Liver (tissue), 10 donors: ENCODE measurements at places on chromosomes 16 and 17. TPM values are rescaled to one million over a fixed set of nuclear protein-coding genes. Genes with fewer than 3 reads are reported as not detected.

GRCh38 chr17:68199837-68200688, 47.8 kb upstream of the AMZ2 start:
- no peak for DNase-seq

GGT6 gene
- polyA plus RNA-seq, result 0.43 TPM

SETD6 gene
- 9.2 TPM for polyA plus RNA-seq

CA7 gene
- not detected for polyA plus RNA-seq

TMED6 gene
- polyA plus RNA-seq, result 0.18 TPM

DNA sequence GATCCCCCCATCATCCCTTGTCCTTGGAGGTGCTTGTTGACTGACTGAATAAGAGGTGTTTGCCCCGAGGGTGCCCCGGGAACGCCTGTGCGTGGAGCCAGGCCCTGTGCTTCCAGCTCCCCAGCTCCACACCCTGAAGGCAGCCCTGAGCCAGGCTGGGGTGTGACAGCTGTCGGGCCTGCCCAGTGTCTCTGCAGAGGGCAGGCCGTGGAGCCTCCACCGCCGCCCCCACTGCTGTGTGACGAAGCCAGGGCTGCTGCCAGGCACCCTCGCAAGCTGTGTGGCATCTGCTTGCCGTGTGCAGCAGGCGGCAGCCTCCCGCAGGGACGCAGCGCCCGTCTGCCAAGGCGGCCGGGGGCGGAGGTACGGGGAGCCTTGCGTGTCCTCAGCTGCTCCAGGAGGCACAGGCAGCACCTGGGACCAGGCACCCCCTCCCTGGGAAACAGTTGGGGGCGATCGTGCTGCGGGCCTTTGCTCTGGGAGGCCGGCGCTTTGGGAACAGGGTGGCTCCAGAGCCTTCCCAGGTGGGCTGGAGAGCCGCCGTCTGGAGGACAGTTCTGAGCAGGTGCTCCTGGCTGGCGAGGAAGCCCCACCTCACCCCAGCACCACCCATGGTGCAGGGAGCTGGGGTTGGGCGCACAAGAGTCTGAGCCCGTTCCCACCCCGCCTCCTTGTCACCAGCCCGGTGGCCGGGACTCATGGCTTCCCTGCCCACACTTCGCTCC, 26.6 kb downstream of the GSE1 start:
- DNase-seq, result no peak

- DNase-seq, result no peak
These were observed 17.4 kb upstream of the RASD1 start for GRCh38 chr17:17513626-17514025.

DNA sequence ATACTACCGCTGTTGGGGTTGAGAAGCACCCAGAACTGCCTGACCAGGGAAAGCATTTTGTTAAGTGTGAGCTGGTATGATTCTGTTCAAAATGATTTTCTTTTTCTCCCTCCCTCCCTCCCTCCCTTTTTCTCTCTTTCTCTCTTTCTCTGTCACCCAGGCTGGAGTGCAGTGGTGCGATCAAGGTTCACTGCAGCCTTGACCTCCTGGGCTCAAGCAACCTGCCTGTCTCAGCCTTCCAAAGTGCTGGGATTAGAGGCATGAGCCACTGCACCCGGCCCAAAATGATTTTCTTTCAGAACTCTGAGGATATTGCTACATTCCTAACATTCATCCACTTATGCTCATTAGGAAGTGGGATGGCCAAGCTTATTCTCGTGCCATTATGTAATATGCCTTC, 41.3 kb downstream of the SLC47A1 start:
- no peak for DNase-seq

DNA sequence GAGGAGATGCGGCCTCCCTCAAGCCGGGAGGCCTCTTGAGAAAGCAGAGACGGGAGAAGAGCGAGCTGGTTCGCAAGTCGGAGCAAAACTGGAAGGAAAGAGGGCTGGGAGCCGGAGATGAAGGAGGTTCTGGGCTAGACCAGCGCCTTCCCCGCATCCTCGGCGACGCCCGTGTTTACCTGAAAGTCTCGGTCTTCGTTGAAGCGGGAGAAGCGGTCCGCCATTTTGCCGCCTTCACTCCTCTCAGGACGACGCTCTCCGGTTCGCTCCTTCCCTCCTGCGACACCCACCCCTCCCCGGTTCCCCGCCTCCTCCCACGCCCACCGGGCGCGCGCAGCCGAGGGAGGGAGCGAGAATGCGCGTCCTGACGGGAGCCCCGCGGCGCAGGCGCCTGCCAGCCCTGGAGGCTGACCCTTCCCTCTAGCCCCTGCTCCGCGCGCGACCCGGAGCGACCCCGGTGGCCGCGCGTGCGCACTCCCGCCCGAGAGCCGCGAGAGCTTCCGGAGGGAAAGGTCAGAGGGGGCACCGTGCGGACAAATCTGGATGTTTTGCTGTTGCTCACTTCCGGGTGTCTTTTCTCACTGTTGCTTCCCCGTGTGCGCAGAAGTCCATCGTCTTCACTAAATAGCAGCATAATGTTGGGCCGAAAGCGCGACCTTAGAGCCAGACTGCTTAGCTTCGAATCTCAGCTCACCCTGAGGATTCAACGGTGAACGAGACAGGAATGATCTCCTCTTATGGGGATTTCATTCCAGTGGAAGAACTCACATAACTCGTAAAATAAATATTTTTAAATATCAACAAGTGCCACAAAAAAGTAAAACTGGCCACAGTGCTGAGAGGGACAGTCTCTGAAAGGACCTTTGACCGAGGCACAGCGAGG, at the start of gene GPATCH8:
Gene GPATCH8, minus strand, starts transcription at position 260 of the 883 bp plus-strand sequence. Its CDS starts 36 bp downstream, at position 224.
- peak; percentile 91 for DNase-seq

GRCh38 chr17:1286379-1287106, 7.1 kb downstream of the TRARG1 start:
- DNase-seq, result no peak

NHERF2 gene
- polyA plus RNA-seq, result 205 TPM
